Vagina (tissue), 2 donors: ENCODE measurements at places on chromosomes 16 and 17. TPM values are rescaled to one million over a fixed set of nuclear protein-coding genes. Genes with fewer than 3 reads are reported as not detected.
A peak's percentile ranks its signal among the peaks of the same experiment; 100 is the strongest.

CDC6 gene
- 3.7 TPM for total RNA-seq

SP2 gene
- 11.3 TPM for total RNA-seq

DNA sequence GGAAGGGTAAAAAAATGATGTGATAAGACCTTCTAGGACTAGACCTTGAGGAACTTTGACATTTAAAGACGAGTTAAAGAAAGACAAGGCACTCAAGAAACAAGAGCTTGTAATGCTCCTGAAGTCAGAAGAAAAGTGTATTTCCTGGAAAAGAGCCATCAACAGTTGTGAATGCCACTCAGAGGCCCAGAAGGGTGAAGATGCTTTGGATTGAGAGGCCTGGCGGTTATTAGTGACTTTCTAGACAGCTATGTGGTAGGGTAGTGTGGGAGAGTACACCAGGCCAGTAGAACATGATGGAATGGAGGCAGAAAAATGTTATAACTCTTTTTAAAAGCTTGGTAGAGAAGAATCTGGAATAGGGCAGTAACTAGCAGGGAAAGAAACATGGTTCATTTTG, 34.1 kb upstream of the ANKFN1 start:
- H3K36me3 ChIP-seq: no peaks in the 10 kb centered on the region
- DNase-seq: no peak
- H3K4me1 ChIP-seq: no peaks in the 10 kb centered on the region
- H3K27ac ChIP-seq: no peak overlapping the region

DNA sequence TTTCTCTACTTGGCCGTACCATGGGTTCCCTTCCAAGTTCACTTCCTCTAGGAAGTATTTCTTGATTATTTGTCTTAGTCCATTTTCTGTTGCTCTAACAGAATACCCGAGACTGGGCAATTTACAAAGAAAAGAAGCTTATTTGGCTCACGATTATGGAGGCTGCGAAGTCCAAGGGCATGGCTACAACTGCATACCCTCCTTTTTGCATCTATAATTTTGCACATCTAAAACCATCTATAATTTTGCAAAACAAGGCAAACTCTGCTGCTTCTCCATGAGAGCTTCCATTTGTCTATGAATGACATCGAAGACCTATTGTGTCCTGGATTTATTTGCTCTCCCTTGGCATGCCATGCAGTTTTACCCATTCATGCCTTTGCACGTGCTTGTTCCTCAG, 27.6 kb upstream of the RGS9 start:
- H3K27me3 ChIP-seq: no peaks in the 10 kb centered on the region
- DNase-seq: no peak
- no peaks in the 10 kb centered on the region for H3K36me3 ChIP-seq
- H3K27ac ChIP-seq: no peak overlapping the region

DNA sequence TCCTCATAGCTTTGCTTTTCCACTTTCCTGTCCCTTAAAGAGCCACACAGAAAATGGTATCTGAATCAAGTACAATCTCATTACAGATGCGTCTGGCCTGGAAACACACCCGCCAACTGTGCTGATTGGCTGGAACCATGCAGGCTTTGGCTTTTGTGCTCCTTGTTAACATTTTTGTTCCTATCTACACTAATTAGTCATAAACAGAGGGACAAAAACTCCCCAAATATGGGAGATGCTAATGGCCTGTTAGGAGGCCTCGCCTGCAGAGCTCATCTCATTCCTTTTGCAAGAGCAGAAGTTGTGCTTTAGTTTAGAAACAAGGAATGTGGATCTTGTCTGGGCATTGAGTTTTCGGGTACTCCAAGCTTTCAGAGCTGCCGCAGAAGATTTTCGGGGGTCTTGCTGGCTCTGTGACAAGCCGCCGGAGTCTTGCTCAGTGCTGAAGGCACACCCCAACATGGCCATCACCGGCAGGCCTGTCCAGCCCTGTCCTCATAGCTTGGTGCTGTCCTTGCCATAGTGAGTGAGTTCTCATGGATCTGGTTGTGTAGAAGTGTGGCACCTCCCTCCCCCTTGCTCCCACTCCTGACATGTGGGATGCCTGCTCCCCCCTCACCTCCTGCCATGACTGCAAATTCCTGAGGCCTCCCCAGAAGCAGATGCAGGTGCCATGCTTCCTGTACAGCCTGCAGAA, 69.8 kb downstream of the METRNL start:
- H3K36me3 ChIP-seq: no peaks in the 10 kb centered on the region
- H3K4me1 ChIP-seq: peaks cover 16% of the 10 kb centered on the region
- no peak overlapping the region for H3K4me3 ChIP-seq
- no peaks in the 10 kb centered on the region for H3K27me3 ChIP-seq
- no peak for DNase-seq

GRCh38 chr16:26976873-26977272, 89.9 kb upstream of the C16orf82 start:
- DNase-seq: no peak
- H3K4me1 ChIP-seq: no peaks in the 10 kb centered on the region
- no peaks in the 10 kb centered on the region for H3K27me3 ChIP-seq
- no peak overlapping the region for H3K4me3 ChIP-seq

GRCh38 chr16:1528921-1529537, 4.4 kb upstream of the TMEM204 start:
- DNase-seq: no peak
- H3K4me3 ChIP-seq: no peak overlapping the region
- no peaks in the 10 kb centered on the region for H3K27me3 ChIP-seq
- H3K4me1 ChIP-seq: peaks cover 67% of the 10 kb centered on the region
- peak overlapping the region; percentile 91 for H3K27ac ChIP-seq

GRCh38 chr17:80924111-80924806, 67.4 kb upstream of the CHMP6 start:
- no peak overlapping the region for H3K4me3 ChIP-seq
- no peaks in the 10 kb centered on the region for H3K36me3 ChIP-seq
- no peak for DNase-seq
- no peak overlapping the region for H3K27ac ChIP-seq

DNA sequence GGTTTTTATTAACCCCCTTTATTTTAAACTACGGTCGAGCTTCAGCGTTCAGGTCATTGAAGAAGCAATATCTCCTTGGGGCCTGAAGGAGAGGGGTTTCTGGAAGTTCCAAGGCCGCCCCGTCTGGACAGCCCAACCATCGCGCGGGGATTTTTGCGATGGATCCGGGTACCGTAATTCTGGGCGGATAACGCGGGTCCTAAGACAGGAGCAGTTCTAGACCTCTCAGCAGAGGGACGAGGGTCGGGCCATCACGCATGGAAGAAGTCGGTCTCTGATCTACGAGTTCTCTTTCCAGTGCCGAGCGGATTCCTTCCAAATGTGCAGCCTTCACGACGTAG, 3.6 kb downstream of the BORCS6 start:
- no peaks in the 10 kb centered on the region for H3K27me3 ChIP-seq
- H3K4me3 ChIP-seq: peak overlapping the region; percentile 86
- H3K27ac ChIP-seq: peak overlapping the region; percentile 100
